ENCODE measurements at places on chromosomes 12 and 14.

DNA sequence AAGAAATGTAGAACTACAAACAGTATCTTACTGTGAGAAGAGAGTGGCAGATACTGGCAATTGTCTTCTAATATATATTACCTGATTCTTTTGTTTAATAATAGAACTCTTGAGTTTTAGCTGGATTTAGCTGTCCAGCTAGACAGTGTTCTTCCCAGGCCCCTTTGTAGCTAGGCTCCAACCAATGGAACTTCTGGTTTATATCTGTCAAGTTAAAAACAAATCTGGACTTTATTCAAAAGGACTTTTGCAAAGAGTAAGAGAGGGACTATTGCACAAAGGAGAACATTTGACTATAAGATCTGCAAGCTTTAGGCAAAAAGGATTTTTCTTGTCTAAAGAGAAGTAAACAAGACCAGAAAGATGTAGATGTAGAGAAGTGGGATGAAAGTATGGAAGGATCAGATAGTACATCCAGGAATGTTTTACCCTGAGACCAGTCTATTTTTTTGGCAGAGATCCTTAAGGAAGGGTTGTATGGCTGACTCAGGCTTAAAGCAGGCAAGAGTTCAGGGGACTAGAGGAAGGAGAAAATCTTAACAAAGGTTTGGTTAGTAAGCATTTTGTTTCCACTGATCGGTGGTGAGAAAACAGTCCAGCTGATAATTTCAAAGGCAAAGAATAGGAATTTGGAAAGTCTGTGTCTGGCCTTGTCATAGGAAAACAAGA is 111.1 kb upstream of the PLEKHA5 start:
- DNase-seq: peak; percentile 94

DNA sequence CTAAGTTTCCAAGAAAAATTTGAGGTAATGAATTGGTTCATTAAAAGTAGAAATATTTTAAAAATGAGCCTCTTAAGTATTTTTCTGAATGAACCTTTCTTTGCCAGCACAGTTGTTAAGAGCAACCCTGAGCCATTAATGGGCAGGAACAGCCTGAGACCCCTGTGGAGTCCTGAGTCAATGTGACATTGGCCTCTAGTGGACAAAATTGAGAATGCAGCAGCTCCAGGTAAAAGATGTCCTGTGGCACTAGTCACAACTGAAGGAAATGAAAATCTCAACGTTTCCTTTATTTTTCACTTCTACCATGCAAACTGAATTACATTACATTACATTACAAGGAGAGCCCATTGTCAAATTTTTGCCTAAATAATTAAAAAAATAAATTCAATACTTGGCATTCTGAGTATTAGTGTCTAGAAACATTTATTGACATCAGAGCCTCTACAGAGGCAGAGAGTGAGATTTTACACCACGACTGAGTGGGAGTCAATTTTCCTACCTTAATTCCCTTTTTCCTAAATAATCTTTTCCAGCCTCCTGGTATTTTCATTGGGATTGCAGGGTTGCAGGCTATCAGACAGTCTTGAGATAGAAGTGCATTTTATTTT is 135.7 kb downstream of the PPM1H start:
- DNase-seq: peak; percentile 38

DNA sequence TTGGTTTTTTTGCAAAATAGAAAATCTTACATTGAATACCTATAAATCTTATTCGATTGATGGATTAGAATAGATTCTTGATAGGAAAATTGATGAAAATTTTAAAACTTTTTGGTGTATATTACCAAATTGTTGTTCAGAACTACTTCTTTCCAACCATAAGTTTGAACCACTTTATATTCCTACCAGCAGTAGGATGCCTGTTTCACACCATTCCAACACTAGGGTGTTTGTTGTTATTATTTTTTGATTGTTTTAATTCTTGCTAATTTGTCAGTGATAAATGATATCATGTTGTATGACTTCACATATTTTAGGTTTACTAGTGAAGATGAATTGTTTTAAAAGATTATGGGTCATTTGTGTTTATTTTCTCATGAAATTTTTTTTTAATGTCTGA is 43.4 kb downstream of the UTP20 start:
- DNase-seq: no peak

DNA sequence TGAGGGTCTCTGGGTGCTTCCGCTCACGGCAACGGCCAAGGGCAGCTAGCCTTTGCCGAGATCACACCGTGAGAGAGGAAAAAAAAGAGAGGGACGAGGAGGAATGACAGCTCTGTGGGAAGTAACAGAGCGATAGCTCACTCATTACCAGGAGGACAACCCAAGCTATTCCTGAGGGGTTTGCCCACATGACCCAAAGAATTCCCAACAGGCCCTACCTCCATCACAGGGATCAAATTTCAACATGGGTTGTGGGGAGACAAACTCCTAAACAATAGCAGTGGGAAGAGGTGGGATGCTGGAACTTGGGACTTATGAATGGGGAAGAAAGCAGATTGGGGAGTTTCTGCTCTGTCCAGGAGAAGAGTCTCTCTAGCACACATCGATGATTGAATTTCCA is 180.6 kb downstream of the LRRK2 start:
- DNase-seq: no peak

- no peak for DNase-seq
These were observed 257.0 kb upstream of the MGAT4C start for GRCh38 chr12:86513226-86513625.

DNA sequence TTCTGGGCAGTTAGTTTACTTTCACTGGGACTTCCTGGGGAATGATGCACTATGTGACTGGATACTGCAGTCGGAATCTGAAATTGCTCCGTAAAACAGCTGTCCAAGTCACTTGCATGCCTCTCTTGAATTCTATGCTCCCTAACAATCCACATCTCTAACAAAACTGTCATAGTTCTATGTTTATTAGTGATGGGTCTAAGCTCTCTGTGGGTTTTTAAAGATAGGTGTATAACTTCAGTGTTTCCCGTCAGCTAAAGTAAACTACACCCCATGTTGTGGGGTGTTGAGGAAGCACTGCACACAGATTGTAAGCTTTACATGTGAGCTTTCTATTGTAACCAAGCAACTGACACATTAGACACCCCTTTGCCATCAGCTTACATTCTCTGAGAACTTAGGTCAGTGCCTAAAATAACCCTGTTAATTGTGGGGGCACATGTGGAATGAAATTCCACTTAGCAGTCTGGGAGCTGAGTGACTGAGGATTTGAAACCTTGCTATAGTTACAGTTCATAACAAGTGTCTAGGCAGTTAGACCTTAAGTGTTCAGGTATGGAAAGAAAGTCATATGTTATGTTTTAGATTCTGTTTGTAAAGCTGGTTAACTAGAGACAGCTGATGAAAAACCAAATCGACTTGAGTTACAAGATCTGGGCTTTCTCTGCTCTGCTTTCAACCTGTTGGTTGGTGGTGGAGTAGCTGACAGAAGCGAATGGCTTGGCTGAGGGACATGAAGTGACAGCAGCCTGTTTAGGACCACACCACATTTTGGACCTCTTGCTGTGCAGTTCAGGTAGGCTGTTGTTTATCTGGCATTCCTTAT is 165.7 kb downstream of the AKAP6 start:
- peak; percentile 22 for DNase-seq

- DNase-seq: no peak
These were observed 163.5 kb downstream of the DIO2 start for GRCh38 chr14:80047761-80048160.

- no peak for DNase-seq
These were observed 218.4 kb upstream of the FAR2 start for GRCh38 chr12:28930704-28931103.

- no peak for DNase-seq
These were observed 497.6 kb downstream of the RMST start for GRCh38 chr12:97960225-97960624.

DNA sequence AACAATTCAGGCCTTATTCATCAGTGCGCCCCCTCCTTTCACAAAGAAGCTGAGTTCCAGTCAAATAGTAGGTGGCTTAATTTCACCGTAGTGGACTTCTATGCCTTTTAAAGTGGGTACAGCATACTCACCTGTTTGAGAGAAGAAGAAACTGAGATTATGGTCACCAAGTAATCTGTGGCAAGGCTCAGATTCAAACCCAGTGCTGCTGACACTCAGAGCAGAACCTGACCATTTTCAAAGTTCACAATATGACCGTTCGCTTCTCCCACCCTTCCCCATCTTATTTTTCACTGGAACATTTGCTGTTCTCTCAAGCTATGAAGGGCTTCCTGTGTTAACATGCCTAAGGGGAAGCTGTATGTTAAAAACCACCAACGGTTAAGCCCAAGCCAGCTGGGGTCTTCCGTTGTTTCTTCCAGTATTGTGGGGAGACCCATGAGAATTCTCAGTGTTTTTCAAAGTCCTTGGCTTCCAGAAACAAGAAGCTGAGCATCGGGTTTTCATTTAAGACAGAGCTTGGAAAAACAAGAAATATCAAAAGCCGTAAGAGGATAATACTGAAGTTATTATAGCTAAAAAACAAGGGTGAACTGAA is 6.1 kb upstream of the PSMA6 start:
- DNase-seq: no peak

DNA sequence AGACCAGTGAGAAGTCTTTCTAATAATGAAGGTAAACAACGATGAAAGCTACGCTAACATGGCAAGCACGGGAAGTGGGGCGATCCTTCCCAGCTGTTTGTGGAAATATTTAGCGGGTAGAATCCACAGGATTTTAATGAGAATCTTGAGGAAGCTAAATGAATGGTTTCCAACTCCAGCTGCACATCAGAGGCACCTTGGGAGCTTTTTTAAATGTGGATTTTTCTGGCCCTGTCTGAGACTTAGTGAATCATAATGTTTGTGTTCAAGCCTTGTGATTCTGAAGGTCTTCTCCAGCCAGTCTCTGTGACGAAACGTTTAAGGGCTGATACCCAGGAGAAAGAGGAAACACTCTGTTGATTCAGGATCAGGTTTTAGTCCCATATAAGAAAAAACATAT is 169.8 kb downstream of the CAPZA3 start:
- DNase-seq: no peak

DNA sequence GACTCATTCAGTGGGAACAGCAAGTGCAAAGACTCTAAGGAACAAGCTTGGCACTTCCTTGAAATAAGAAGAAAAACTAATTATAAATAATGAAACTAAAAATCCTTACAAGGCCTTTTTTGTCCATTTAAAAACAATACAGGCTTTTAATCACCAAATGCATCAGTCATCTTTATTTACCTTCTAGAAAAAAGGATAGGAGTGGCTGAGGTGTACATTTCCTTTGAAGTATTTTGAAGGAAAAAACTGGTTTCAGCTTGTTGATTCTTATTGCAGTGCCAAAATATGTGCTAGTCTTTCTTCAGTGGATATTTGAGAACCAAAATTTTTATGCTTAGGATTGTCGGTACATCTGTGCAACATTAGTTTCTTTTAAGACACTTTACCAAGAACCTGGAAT is 29.8 kb downstream of the MED21 start:
- DNase-seq: no peak

DNA sequence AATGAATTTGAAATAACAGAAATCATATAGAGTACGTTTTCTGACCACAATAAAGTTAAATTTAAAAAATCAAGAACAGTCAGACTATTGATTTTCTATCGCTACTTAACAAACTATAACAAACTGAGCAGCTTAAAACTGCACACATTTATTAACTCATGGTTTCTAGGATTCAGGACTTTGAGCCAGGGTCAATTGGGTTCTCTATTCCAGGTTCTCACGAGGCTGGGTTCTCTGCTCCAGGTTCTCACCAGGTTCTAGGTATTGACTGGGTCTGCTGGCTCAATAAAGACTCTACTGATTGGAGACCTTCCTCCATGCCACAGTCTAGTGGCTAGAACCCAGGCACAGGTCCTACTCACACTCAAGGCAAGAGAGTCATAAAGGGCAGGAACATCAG is 22.8 kb downstream of the ABCC9 start:
- no peak for DNase-seq

DNA sequence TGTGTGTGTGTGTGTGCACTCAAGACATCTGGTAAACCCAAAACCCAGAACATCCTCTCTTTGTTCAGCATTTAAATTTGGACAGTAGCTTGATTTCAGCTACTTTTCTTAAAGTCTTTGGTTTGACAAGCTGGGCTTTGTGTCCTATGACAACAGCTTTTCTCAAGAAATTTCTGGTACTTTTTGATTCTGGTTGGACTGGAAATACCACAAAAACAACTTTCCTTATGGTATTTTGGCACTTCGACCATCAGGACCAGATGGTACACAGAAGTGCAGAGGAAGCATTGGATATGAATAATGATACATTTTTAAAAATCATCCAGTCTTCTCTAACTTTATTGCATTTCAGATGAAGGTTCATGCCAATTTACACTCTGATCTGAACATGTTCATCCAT is 286.6 kb upstream of the FLRT2 start:
- DNase-seq: no peak

GRCh38 chr12:15458008-15458407 is 135.7 kb downstream of the PTPRO start:
- DNase-seq: no peak

GRCh38 chr12:102992297-102992696 is 34.8 kb downstream of the ASCL1 start:
- no peak for DNase-seq

DNA sequence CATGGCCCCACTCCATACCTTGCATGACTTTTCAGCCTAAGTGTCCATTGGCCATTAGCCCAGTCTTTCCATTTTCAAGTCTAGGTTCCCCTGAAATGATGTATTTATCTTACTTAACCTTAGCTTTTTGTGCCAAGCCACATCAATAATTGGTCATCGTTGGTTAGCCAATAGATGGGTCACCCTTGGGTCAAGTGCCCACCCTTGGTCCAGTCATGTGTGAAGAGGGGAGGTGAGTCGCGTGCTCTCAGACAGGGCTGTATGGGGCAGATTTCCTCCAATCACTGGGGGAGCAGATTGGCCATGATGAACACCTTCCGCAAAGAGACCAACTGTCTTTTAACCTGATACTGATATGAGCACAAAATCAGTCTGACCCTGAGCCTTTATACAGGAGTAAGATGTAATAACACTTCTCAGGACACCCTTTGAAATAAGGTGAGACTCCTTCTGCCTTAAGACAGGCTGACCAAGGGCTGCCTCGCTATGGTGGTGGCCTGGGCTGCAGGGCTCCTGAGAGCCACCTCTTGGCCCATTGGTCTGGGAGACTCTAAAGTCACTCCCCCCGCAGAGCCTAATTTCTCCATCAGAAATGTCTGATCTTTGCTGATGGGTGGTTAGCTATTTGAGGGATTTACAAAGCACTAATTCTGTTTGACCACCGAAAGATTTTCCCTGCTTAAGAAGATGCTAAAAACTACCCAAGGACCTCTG is 143.2 kb downstream of the ZFP36L1 start:
- peak; percentile 67 for DNase-seq

DNA sequence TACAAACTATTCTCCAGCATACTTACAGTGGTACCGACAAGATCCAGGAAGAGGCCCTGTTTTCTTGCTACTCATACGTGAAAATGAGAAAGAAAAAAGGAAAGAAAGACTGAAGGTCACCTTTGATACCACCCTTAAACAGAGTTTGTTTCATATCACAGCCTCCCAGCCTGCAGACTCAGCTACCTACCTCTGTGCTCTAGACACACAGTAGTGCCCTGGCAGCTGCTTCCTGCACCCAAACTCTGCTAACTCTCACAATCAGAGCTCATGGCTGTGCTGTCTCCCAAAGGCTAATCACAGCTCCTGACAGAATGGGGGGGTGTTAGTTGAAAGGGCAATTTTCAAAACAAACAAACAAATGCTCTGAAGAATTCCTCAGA is 95.2 kb upstream of the OR4E1 start:
- DNase-seq: no peak

GRCh38 chr12:80815351-80815750 is 98.6 kb downstream of the MYF5 start:
- DNase-seq: no peak

GRCh38 chr12:98211909-98212695 is 303.3 kb upstream of the TMPO start:
- peak; percentile 73 for DNase-seq

All from astrocyte (in vitro differentiated cells and primary cell).